Thoracic aorta (tissue), 2 donors: ENCODE measurements at places on chromosomes 3 and 15. TPM values are rescaled to one million over a fixed set of nuclear protein-coding genes. Genes with fewer than 3 reads are reported as not detected.
A peak's percentile ranks its signal among the peaks of the same experiment; 100 is the strongest.

GRCh38 chr15:66942649-66943390 is 122.6 kb upstream of the SMAD3 start:
- H3K36me3 ChIP-seq, result no peaks in the 10 kb centered on the region
- H3K27me3 ChIP-seq, result no peaks in the 10 kb centered on the region

- H3K27me3 ChIP-seq, result no peaks in the 10 kb centered on the region
- H3K36me3 ChIP-seq, result no peaks in the 10 kb centered on the region
- H3K27ac ChIP-seq, result no peak overlapping the region
Measured at GRCh38 chr3:24662449-24663345, 168.0 kb upstream of the THRB start.

GRCh38 chr3:55484801-55485791 is 2.0 kb downstream of the WNT5A start:
- peaks cover 23% of the 10 kb centered on the region for H3K27me3 ChIP-seq
- no peak for DNase-seq
- peak overlapping the region; percentile 75 for H3K4me3 ChIP-seq
- H3K4me1 ChIP-seq, result peaks cover 21% of the 10 kb centered on the region
- no peaks in the 10 kb centered on the region for H3K36me3 ChIP-seq

DNA sequence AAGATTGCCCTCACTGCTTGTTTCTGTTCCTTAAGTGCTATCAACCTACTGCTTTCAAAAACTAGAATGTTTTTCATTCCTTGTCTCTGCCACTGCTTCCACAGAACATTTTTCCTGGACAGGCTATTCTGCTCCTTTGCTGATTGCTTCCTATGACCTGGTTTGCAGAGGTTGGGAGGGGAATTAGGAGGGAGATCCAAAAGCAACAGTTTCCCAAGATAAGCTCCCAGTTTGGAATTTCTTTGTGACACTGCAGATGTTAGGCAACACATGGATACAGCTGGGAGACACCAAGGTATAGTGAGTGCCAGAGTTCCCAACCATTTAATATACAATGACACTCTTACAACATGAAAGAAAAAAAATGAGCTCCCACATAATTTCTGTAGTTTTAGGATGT is 1036.5 kb downstream of the ROBO2 start:
- no peak for DNase-seq
- no peak overlapping the region for H3K4me3 ChIP-seq
- H3K36me3 ChIP-seq, result no peaks in the 10 kb centered on the region
- H3K27ac ChIP-seq, result no peak overlapping the region

GRCh38 chr3:69658514-69659140 is 80.6 kb upstream of the MITF start:
- no peak overlapping the region for H3K27ac ChIP-seq
- no peak for DNase-seq
- H3K27me3 ChIP-seq, result no peaks in the 10 kb centered on the region
- H3K4me1 ChIP-seq, result no peaks in the 10 kb centered on the region
- H3K4me3 ChIP-seq, result no peak overlapping the region

GRCh38 chr15:36334059-36334458 is 245.4 kb upstream of the CDIN1 start:
- H3K4me1 ChIP-seq, result peaks cover 7% of the 10 kb centered on the region
- no peaks in the 10 kb centered on the region for H3K27me3 ChIP-seq
- H3K4me3 ChIP-seq, result no peak overlapping the region
- no peak for DNase-seq
- H3K27ac ChIP-seq, result no peak overlapping the region

DNA sequence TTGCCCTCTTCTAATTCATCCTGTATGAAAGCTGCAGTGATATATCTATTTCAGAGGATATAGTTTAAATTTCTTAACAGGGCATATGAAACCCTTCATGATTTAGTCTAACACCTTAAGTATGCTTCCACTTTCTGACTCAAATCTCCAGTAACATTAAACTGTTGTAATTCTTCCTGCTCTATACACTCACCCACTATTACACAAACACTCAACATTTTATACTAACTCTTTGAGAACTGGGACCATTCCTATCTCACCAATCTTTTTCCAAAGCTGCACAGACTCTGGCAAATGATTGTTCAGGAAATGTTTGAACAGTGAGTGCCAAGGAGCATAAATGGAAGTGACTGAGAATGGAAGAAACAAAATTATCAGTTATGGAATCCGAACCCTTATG is 560.4 kb upstream of the DPPA4 start:
- H3K4me1 ChIP-seq, result no peaks in the 10 kb centered on the region
- no peak for DNase-seq
- H3K36me3 ChIP-seq, result no peaks in the 10 kb centered on the region
- H3K27ac ChIP-seq, result no peak overlapping the region
- H3K27me3 ChIP-seq, result no peaks in the 10 kb centered on the region

- no peaks in the 10 kb centered on the region for H3K27me3 ChIP-seq
- H3K4me3 ChIP-seq, result no peak overlapping the region
- no peak for DNase-seq
- H3K27ac ChIP-seq, result peak overlapping the region; percentile 85
Measured at GRCh38 chr3:126211569-126211968, 31.2 kb upstream of the ALDH1L1 start.

The SCG3 gene
- total RNA-seq, result not detected

The C3orf33 gene
- 1.5 TPM for total RNA-seq

The TEX264 gene
- total RNA-seq, result 27.3 TPM

The LRRN1 gene
- 7.7 TPM for total RNA-seq

The CYP8B1 gene
- total RNA-seq, result not detected

The RBP2 gene
- not detected for total RNA-seq
